ENCODE measurements at places on chromosomes 4 and X.
A peak's percentile ranks its signal among the peaks of the same experiment; 100 is the strongest.

DNA sequence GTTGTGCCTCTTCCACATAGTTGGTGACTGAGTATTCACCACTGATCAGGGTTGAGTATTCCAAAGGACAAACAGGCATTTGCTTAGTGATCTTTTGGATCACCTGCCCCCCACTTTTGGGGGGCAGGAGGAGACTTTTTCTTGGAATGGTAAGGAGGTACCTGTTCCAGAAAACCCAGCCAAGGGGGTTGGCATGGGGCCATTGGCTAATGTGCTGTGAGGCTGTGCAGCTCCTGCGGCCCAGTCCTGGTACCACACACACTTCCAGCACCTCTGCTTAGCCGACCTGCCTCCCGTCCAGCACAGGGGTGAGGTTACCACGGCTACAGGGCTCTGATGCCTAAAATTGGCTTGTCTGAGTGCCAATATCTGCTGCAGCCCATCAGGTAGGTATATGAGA is 40.1 kb upstream of the MGST2 start:
- DNase-seq: no peak

- no peak for DNase-seq
These were observed 36.0 kb downstream of the NOP14 start for GRCh38 chr4:2927016-2927695.

GRCh38 chrX:153723351-153724251 is 586 bp downstream of the BCAP31 start:
- DNase-seq: peak; percentile 71

- DNase-seq: no peak
These were observed 101.1 kb upstream of the PRR32 start for GRCh38 chrX:126718440-126718839.

DNA sequence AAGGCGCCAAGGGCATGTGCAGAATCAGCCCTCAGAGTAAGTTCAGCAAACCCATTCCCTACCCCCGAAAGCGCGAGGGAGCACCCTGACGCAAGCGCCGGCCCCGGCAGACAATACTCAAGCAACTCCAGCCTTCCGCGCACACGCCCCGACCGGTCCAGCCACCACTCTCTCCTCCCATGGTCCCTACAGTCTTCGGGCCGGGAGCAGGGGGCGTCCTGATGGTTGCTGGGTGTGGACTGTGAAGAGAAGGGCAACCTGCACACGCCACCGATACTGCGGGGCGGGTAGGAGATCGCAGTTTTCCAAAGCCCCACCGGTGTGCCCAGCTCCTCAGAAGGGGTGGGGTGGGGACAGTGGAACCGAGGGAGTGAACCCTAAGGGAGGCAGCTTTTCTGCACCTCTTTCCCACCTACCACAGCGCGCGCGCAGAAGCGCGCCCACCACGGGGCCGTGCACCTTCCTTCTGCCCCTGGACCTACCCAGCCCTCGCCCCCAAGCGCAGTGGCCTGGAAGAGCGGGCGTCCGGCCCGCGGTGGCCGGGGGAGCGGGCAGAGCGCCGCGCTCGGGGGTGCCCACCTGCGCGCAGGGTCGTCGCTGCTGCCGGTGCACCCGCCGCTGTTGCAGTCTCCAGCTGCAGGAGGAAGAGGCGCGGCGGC is 650.2 kb upstream of the DIPK2B start:
- peak; percentile 60 for DNase-seq

DNA sequence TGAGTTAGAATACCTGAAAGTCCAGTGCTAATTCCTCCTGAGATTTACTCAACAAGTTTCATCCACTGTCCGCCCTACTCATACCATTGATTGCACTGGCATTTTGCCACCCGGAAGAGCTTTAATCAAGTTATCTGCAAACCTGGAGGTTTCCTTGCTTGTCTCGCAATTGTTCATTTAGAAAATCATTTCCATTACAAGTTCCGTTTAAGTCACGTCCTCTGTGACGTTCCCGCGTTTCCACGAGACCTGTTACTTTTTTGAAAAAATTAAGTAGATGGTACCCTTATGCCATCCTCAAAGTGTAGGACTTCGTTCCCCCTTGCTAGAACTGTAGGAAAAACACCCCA is 761 bp upstream of the FRYL start:
- peak; percentile 57 for DNase-seq

DNA sequence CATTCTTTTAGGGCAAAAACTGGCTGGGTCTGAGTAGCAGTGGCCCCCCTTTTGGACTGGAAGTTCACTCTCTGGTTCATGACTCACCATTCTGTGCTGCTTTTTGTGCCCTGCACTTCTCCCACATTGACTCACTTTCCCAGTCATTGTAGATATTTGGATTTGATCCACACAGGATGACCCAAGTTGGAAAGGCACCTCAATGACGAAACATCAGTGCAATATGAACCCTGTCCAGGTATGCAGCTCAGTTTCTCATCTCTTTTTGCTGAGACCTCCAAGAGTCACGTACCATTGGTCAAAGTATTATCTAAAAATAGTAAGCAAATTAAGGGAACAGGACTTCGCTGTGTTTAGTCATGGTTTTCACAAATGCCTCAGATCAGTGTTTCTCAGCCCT is 92.7 kb downstream of the CBLL2 start:
- DNase-seq: peak; percentile 92

DNA sequence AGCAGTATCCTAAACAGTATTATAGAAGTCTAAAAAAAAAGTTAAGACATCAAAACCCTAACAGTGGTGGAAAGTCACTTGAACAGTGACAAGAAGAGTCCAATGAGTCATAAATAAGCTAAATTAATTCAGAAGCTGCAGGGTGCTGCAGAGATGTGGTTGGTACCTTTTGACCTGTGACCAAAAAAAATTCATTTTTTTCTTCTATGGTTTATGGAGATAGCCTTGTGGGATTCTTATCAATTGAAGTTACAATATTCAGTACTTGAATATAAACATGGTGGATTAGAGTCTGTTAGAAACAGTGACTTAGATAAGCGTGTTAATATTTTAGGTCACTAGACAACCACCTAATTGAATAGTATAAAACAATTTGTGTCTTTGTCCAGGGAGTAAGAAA is 35.4 kb downstream of the CCSER1 start:
- DNase-seq: no peak

GRCh38 chr4:162894387-162894786 is 272.3 kb downstream of the NAF1 start:
- no peak for DNase-seq

- DNase-seq: no peak
These were observed 17.0 kb upstream of the WWC2 start for GRCh38 chr4:183082053-183082452.

- peak; percentile 32 for DNase-seq
These were observed 104.9 kb downstream of the FAM53A start for GRCh38 chr4:1579001-1579900.

DNA sequence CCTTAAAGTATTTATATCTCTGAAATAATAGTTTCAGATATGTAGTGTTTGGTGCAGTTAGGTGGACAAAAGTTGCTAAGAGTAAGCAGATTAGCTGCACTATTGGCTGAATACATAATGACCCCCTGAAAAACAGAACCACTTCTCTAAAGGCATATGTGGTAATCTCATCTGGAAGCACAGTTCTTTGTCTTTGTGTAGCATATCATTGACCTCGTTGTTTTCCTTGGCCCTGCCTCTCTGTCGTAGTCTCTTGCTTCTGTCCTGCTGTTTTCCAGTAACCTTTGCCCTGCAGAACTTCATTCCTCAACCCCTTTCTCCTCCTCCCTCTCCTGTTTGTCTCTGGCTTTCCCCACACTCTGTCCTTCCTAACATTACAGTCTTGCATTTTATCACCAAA is 41.4 kb downstream of the JADE3 start:
- no peak for DNase-seq

DNA sequence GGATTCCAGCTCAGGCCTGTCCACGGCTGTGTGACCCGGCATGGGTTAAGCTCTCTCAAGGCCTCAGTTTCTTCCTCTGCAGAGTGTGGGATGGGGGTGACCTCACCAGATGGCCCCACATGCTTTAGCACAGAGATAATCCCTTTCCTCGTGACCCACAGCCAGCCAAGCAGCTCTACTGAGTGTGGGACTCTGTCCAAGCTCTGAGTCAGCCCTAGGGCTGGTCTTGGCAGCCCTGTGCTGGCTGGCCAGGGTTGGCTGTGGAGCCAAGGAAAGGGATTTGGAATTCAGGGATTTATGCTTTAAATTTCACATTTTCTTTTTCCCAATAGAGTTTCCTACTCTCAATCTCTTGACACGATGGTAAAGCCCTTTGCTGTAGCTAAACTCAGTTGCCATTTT is 19.7 kb upstream of the SPON2 start:
- DNase-seq: peak; percentile 93

- DNase-seq: no peak
These were observed 115.6 kb downstream of the C4orf51 start for GRCh38 chr4:145795521-145795920.

- peak; percentile 93 for DNase-seq
These were observed 45.8 kb upstream of the IL21 start for GRCh38 chr4:122666527-122667245.

- DNase-seq: peak; percentile 4
These were observed 686.1 kb downstream of the GLUD2 start for GRCh38 chrX:121733514-121733913.

GRCh38 chr4:7943211-7943610 is 3.5 kb upstream of the AFAP1 start:
- DNase-seq: no peak

GRCh38 chr4:98518559-98519267 is 139.7 kb downstream of the TSPAN5 start:
- DNase-seq: no peak

DNA sequence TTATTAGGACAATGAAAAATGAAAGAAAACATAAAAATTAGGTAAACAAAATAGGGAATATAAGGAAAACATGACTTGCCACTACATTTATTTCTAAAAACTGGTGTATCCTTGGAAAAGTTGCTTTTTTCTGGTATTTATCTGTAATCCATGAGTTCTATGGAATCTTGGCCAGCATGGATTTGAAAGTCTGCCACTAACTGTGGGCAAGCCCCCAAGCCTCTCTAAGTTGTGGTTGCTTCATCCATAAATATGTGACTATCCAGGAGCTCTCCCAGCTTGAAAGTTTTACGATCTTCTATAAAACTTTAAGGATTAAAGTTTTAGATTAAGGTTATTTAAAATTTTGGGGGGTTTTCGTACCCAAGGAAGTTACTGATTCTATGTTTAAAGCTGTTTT is 21.8 kb downstream of the RPS6KA3 start:
- peak; percentile 29 for DNase-seq

GRCh38 chr4:130632731-130633604 is 1537.0 kb downstream of the C4orf33 start:
- peak; percentile 0 for DNase-seq

GRCh38 chr4:68948044-68948743 is 3.4 kb downstream of the UGT2A3 start:
- DNase-seq: no peak

GRCh38 chrX:15816438-15816809 is 26.1 kb downstream of the ZRSR2 start:
- DNase-seq: no peak

- no peak for DNase-seq
These were observed 39.7 kb upstream of the TBC1D14 start for GRCh38 chr4:6869944-6870343.

DNA sequence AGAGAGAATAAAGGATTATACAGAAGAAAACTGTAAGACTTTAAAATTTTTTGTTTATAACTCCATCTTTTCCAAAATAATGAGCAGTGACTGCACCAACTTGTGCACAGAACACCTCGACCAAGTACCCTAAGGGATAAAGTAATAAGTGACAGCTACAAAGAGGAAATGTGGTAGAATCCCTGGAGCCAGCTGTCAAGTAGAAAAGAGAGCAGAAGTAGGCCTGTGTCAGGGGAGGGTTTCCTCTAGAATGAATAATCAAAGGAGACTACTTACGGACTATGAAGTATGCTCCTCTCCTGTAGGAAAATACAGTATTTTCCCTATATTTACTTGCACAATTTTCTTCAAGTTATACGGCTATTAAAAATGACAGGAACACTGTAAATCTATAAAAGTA is 1.2 kb downstream of the EIF1AX start:
- DNase-seq: peak; percentile 16

- DNase-seq: no peak
These were observed 849.6 kb upstream of the POU3F4 start for GRCh38 chrX:82658492-82658891.

- no peak for DNase-seq
These were observed 64.4 kb upstream of the C4orf54 start for GRCh38 chr4:99722006-99722405.
